ENCODE measurements at places on chromosomes 2 and 18. TPM values are rescaled to one million over a fixed set of nuclear protein-coding genes. Genes with fewer than 3 reads are reported as not detected.

Gene TUBA4B
- not detected for total RNA-seq

Gene PROKR1
- total RNA-seq, result not detected

Gene MAPK4
- 4.0 TPM for total RNA-seq

Gene VWC2L
- not detected for total RNA-seq

Gene SERPINB12
- total RNA-seq, result not detected

Gene PLB1
- 29.6 TPM for total RNA-seq

Gene CFC1
- not detected for total RNA-seq

Gene SCG2
- 0.56 TPM for total RNA-seq

Gene ALPG
- total RNA-seq, result not detected

Gene SERPINB13
- total RNA-seq, result not detected

Gene C2orf78
- not detected for total RNA-seq

Gene ASPRV1
- total RNA-seq, result 3.2 TPM

Gene KIF5C
- total RNA-seq, result 7.3 TPM

- DNase-seq, result no peak
These were observed 447.5 kb upstream of the SLC14A2 start for GRCh38 chr18:45167631-45168280.

- DNase-seq, result peak; percentile 53
These were observed 24.1 kb downstream of the MRPL35 start for GRCh38 chr2:86223140-86223926.

- no peak for DNase-seq
These were observed 110.2 kb upstream of the NOSTRIN start for GRCh38 chr2:168692132-168692744.

- no peak for DNase-seq
These were observed 82.0 kb upstream of the SLC66A3 start for GRCh38 chr2:11073251-11073650.

DNA sequence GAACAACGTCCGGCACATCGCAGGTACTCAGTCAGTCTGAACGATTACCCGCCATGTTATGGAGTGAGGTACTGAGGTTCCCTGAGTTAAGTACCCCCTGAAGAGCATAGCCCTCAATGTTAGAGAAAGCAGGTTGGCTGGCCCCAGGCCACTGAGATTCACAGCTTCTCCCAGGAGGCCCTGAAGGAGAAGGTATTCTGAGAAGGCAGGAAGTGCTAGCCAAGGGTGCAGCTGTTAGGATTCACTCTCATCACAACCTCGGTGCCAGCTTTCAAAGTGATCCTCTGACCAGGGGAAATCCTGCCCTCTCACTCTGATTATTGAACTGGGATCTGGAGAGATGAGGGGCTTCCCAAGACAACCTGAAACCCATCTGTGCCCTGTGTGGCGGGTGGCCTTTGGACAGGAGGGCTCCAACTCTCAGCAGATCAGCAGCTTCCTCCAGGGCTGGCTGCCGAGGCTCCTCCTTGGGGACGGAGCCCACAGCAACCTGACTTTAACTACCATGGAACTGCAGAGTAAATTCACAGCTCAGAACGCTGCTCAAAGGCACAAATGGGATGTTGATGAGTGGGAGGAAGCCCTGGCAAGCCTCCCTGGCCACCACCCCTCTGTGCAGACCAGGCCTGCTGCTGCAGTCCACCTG lies 7.8 kb downstream of the EHD3 start:
- DNase-seq, result no peak

DNA sequence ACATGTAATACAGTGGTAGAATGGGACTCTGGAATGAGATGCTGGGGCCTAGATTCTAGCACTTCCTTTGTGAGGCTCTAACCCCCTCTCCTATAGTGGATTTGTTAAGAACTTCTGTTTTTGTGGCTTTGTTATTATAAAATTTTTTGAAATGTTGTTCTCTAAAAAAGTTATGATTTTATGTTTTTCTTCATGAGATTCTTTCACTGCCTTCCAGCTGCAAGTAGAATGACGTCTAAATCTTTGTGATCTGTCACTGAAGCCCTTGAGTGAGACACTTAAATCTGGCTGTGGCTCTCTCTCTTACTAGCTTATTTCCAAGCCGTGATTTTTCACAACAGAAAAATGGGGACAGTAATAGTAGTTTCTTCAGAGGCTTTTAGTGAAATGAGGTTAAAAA lies 1.6 kb downstream of the CASP8 start:
- no peak for DNase-seq

DNA sequence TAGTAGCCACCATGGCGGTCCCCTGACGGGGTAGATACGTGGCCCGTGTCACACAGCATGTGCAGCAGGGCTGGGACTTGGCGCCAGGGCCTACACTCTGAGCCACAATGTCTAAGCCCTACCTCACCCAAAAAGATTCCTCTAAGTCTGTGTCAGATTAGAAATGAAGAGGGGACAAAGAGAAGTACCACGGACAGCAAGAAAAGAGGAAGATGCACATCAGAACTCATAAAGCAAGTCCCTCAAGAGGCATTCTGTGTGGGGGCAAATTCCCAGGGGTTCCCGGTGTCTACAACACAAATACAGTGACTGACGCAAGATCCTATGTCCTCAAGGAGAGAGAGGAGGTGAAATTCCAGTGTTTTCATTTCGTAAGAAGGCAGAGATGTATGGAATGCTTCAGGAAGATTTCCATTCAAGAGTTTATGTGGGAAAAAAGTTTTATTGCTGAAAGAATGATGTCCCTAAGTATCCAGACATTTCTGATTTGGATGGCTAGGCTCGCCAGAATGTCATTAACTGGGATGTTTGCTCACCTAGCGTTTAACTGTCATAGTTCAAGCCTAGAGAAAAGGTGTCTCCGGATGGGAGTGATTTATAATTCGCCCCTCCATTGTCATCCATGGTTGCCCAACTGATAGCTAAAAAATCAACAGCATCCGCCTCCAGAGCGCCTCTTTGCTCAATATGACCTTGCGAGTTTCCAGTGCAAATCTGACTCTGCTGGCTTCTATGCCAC lies 75.6 kb upstream of the CHMP1B start:
- DNase-seq, result no peak

- no peak for DNase-seq
These were observed 272.9 kb downstream of the CDH20 start for GRCh38 chr18:61606068-61606660.

- DNase-seq, result no peak
These were observed 107.1 kb downstream of the UNC80 start for GRCh38 chr2:209878701-209879100.

- no peak for DNase-seq
These were observed 988.2 kb upstream of the CHAC2 start for GRCh38 chr2:52779446-52779845.

DNA sequence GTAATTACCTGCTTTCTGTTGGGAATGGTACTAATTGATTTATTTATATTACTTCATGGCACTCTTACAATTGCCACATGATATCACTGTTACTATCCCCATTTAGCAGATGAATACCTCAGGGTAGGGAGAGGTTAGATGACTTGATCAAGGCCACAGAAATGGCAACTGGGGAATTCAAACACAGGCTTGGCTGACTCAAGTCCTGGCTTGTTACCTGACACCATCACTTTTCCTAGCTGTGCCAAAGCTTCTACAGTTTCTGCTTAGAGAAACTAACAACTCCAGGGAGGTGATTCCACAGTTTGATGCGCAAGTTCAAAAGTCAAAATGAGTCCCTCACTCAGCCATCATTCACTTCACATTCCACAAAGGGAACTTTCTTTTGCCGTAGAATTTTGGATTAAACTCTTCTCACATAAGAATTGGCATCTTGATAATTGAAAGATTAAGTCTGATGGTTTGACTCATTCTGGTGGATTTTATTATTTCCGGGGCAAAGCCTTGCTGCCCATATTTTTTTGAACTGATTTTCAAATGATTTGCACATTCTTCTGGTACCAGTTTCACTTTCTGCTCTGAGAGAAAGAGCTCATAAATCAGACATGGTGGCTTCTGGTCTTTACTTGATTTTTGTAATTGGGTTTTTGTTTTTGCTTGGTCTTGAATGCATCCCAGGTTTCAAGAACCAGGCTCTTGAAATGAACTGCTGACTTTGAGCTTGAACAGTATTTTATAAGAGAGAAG lies 656.8 kb downstream of the BCL11A start:
- DNase-seq, result no peak

- no peak for DNase-seq
These were observed 15.3 kb upstream of the PTPN4 start for GRCh38 chr2:119744335-119744939.

GRCh38 chr18:79859314-79859713 lies 61.6 kb downstream of the KCNG2 start:
- no peak for DNase-seq

DNA sequence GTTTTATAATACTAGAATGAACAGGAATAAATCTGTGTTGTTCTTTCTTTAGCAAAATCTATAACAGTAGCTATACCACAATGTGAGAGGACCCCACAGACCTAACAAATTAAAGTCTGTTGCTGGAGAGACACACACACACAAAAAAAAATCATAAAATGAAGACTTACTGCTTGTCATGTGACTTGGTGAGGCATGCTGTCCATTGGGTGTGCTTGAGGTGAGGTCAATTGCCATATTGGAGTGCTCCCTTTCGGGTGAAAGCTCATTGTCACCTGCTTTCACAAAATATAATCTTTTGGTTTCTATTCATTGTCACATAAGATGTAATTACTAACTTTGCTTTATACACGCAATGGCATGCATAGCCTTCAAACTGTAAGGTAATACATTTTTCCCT lies 3.9 kb downstream of the IKZF2 start:
- DNase-seq, result no peak

DNA sequence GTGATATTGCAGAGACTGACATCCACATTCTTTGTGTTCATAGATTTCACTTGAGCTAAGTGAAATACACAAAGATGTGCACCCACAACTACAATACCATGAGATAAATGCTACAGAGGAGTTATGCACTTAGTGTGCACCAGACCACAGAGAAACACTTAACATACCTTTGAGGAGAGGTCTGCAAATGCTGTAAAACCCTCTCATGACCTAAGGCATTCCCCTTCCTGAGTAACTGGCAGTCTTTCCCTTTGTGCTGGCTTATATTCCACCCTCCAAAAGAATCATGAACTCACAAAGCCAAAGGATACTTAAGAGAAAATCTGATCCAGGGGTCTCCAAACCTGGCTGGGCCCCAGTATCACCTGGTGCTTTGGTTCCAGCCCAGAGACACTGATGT lies 16.2 kb downstream of the NXPH2 start:
- DNase-seq, result no peak

- DNase-seq, result no peak
These were observed 665.8 kb upstream of the ZEB2 start for GRCh38 chr2:145185696-145186095.

GRCh38 chr18:35311496-35311895 lies 21.5 kb upstream of the ZSCAN30 start:
- no peak for DNase-seq

DNA sequence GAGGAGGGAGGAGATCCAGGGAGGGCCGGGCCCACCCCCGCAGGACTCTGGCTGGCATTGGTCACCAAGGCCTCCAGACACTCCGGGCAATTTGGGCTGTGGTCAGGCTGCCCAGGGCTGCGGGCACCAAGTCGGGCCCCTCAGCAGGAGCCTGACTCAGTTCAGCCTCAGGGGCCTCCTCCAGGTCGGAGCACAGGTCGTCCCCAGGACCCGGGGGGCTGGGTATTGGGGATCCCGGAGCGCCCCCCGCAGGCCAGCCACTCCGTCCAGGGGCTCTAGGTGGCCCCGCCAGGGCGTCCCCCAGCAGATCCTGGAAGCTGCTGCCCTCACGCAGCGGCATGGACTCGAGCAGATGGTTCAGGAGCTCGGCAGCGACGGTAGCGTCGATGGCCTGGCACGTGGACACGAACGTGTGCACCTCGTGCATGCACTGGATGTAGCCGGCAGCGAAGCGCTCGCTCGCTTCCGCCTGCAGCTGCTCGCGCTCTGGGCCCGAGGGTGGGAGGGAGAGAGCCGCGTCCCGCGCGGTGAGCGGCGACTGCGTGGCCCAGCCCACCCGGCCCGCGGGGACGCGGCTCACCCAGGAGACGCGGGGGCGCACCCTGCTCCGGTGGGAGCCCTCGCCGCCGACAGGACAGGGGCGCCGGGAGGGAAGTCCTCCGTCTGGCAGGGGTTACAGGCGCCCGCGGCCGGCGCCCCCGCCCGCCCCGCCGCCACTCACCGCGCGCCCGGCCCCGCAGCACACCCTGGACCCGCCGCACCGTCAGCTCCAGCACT lies 884 bp downstream of the HES6 start:
- no peak for DNase-seq

- no peak for DNase-seq
These were observed 138.1 kb downstream of the KCNJ3 start for GRCh38 chr2:154836632-154837031.

DNA sequence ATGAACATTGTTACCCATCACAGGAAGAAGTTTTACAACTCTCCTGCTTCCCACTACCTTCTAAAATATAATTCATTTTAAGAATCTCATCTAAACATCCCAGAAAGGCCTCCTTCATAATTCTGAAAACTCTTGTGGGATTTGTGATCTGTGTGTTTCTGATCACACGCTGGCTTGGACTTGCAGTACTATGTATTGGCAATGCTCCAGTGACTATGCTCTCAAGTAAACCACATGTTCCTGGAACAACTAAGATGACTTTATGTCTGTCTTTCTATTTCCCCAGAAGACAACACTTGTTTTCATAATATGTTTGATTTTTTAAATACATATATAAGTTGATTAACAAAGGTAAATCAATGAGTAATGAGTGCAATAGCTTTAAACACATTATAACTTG lies 376.6 kb upstream of the NETO1 start:
- DNase-seq, result no peak

GRCh38 chr2:11391942-11392266 lies 47.5 kb upstream of the ROCK2 start:
- no peak for DNase-seq

- no peak for DNase-seq
These were observed 74.2 kb downstream of the HS1BP3 start for GRCh38 chr2:20576598-20577115.

DNA sequence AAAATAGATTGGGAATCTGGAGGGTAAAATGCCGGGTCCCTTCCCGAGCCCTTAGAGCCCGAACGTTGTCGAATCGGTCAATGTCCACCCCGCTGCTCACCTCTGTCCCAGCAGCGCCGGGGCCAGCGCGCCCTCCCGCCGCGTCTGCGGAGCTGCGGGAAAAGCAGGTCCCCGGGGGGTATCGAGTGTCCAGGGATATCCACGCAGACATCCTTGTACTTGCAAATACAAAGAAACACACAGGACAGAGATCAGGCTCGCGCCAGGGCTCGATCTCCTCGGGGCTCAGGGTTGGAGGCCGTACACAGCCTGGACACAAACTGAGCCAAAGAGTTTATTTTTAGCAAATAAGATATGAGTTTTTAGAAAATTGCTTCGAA lies 2.3 kb upstream of the GATA6 start:
- no peak for DNase-seq

- DNase-seq, result no peak
These were observed 56.2 kb downstream of the PRKCE start for GRCh38 chr2:45707661-45708060.

DNA sequence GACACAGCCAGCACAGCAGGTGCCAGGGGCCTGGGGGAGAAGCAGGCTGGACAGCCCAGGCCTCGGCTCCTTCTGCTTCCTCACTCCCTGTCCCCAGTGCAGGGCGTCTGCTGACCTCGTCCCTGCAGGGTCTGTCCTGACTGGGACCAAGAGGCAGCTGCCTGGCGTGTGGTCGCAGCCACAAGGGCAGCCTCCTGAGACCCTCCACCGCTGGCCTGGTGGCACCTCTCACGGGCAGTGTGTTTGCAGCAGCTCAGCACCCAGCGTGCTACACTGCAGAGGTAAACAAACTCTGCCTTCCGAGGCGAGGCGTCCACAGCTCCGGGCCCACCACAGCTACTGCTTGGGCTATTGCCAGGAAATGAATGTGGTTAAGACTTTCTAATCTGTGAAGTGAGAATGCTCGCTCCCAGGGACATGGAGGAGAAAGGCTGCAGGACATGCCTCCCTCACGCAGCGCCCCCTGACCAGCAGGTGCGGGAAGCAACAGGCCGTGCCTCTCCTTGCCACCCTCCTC lies 46.1 kb upstream of the HPCAL1 start:
- DNase-seq, result no peak

Measured in thoracic aorta (tissue), 2 donors.